Thyroid gland (tissue), 4 donors: ENCODE measurements at places on chromosomes 11 and 22.

DNA sequence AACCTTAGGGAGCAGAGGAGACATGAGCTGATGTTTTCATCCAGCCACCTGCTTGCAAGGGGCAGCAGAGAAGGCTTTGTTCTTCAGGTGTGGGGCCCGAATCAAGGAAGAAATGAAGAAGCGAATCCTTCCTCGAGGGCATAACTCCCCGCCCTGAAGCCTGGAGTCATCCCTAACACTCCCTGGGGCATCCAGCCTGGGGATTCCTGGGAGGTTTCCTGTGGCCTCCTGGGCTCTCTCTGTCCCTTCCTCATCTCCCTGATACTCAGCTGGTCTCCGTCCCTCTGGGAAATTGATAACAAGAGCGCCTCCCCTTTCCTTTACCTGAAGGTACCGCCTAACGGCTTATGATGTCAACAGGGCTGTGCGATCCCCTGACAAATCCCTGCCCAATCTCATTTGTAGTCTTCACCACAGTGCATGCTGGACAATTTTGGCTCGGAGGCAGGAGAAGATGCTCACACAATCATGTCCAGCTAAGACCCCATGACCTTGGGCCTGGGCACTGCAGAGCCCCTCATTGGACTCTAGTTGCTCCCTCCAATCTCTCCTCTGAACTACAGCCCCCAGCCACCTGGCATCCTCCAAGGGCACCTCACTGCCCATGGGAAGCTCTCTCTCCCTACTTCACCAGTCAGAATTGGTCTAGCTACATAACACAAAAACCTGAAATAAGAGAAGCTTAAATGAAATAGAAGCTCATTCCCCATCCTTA is 80.6 kb upstream of the RTL6 start:
- H3K4me1 ChIP-seq, result no peaks in the 10 kb centered on the region
- DNase-seq, result no peak
- no peaks in the 10 kb centered on the region for H3K27me3 ChIP-seq
- H3K4me3 ChIP-seq, result no peak overlapping the region
- H3K36me3 ChIP-seq, result no peaks in the 10 kb centered on the region
- no peak overlapping the region for H3K27ac ChIP-seq

GRCh38 chr11:69909561-69910518 is 90.6 kb upstream of the FGF3 start:
- no peak overlapping the region for H3K4me3 ChIP-seq
- H3K27me3 ChIP-seq, result no peaks in the 10 kb centered on the region
- H3K27ac ChIP-seq, result no peak overlapping the region
- no peaks in the 10 kb centered on the region for H3K36me3 ChIP-seq
- no peak for DNase-seq

DNA sequence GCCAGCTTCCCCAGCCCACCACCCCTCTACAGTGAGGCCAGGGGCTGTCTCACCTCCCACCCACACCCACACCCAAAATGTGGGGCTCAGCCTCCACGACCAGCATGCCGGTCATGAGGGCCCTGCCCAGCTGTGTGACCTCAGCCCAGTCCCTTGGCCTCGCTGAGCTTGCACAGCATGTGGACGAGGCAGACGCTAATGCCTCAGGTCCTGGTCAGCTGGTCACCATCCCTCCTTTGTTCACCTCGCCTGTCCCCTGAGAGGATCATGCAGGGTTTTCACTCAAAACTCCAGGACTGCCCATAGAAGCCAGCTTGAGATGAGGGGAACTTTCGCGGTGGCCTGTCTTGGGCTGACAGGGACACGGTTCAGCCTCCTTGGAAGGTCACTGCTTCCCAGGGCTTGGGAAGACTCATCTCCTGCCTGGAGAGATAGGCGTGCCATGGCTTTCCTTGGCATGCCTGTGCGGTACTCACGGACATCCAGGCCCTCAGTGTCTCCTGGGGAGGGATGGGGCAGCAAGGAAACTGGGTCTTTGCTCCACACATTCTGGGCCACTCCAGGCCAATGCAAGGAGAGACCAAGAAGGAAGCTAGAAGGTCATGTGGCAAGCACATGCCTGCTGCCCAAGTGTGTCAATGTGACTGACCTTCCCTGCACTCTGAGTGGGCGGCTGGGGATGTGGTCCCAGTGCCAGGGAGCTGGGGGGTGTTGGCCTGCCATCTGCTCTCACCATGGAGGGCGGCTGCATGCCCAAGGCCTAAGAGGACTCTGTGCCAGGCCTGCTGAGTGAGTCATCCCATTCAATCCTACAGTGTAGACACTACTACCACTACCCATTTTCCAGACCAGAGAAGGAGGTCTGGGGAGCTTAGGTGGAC is 3.2 kb upstream of the RTN4R start:
- no peak overlapping the region for H3K4me3 ChIP-seq
- H3K27me3 ChIP-seq, result no peaks in the 10 kb centered on the region
- no peak overlapping the region for H3K27ac ChIP-seq
- peaks cover 10% of the 10 kb centered on the region for H3K4me1 ChIP-seq

DNA sequence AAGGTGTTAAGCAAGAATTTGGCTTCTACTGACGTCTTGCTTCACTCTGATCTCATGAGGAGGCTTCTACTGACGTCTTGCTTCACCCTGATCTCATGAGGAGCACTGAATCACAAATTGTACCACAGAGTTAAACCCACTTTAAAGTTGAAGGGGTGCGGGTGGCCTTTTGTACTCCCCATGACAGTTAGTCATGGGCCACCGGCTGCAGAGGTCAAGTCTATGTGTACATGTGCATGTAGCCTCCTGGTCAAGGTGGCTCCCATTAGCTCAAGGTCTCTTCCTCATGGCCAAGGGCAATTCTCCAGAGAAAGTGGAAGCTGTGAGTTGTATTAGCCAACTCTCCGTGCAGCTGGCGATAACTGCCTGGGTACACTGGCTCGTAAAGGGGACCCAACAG is 23.1 kb upstream of the FZD4 start:
- no peaks in the 10 kb centered on the region for H3K27me3 ChIP-seq
- H3K4me1 ChIP-seq, result peaks cover 25% of the 10 kb centered on the region
- H3K4me3 ChIP-seq, result no peak overlapping the region
- no peak for DNase-seq
- no peaks in the 10 kb centered on the region for H3K36me3 ChIP-seq

GRCh38 chr11:7275133-7275532 is 23.4 kb downstream of the SYT9 start:
- H3K4me1 ChIP-seq, result no peaks in the 10 kb centered on the region
- DNase-seq, result no peak
- no peaks in the 10 kb centered on the region for H3K27me3 ChIP-seq
- no peak overlapping the region for H3K27ac ChIP-seq
- no peaks in the 10 kb centered on the region for H3K36me3 ChIP-seq

- H3K27ac ChIP-seq, result no peak overlapping the region
- H3K36me3 ChIP-seq, result no peaks in the 10 kb centered on the region
- H3K4me1 ChIP-seq, result no peaks in the 10 kb centered on the region
- no peak for DNase-seq
- H3K4me3 ChIP-seq, result no peak overlapping the region
Observed at GRCh38 chr11:129732941-129733340, 82.7 kb upstream of the TMEM45B start.

DNA sequence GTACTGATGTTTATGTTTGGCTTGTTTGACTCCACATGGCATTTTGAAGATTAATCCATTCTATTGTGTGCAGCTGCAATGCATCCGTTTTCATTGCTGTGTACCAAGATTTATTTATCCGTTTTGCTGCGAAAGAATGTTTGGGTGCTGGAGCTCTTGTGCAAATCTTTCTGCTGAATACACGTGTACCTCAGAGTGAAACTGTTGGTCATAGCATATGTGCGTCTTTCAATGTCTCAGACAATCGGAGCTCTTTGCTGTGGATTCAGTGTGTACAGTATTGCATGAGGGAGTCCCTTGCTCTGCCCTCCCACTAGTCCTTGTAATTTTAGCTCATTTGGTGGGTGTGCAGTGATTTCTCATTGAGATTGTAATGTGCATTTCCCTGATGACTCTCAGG is 545.4 kb downstream of the TBC1D22A start:
- H3K36me3 ChIP-seq, result no peaks in the 10 kb centered on the region
- no peak overlapping the region for H3K27ac ChIP-seq
- H3K27me3 ChIP-seq, result no peaks in the 10 kb centered on the region
- H3K4me3 ChIP-seq, result no peak overlapping the region
- DNase-seq, result no peak

- no peak overlapping the region for H3K4me3 ChIP-seq
- DNase-seq, result no peak
- no peaks in the 10 kb centered on the region for H3K36me3 ChIP-seq
- no peaks in the 10 kb centered on the region for H3K27me3 ChIP-seq
- no peaks in the 10 kb centered on the region for H3K4me1 ChIP-seq
Observed at GRCh38 chr22:47813661-47814060, 1051.2 kb downstream of the TBC1D22A start.

GRCh38 chr11:96287822-96288439 is 55.1 kb downstream of the MAML2 start:
- no peaks in the 10 kb centered on the region for H3K27me3 ChIP-seq
- H3K4me1 ChIP-seq, result no peaks in the 10 kb centered on the region
- DNase-seq, result no peak
- H3K27ac ChIP-seq, result no peak overlapping the region

DNA sequence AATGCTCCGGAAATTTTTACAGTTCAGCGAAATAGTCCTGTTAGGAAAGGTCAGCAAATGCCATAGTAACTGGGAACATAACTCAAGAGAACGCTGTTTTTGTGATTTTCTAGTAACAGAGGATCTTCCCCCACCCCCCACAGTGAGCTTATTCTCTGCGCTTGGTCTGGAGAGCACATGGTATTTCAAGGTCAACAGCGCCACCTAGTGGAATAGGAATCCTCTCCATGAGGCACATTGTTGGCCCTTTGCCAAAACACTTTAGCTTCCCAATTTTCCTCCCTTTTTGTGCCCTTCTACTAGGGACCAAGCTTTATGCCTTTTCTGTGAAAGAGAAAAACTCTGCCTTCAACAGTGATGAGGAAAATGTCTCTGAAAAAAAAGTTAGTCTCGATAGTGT is 13.2 kb upstream of the OR4C12 start:
- H3K4me1 ChIP-seq, result no peaks in the 10 kb centered on the region
- H3K27ac ChIP-seq, result no peak overlapping the region
- no peaks in the 10 kb centered on the region for H3K36me3 ChIP-seq
- no peaks in the 10 kb centered on the region for H3K27me3 ChIP-seq
- H3K4me3 ChIP-seq, result no peak overlapping the region
